ENCODE measurements at places on chromosomes 7 and 10.

GRCh38 chr7:132557489-132558044 is 18.7 kb downstream of the PLXNA4 start:
- DNase-seq: no peak

GRCh38 chr10:132610071-132610701 is 72.6 kb downstream of the INPP5A start:
- DNase-seq: no peak

DNA sequence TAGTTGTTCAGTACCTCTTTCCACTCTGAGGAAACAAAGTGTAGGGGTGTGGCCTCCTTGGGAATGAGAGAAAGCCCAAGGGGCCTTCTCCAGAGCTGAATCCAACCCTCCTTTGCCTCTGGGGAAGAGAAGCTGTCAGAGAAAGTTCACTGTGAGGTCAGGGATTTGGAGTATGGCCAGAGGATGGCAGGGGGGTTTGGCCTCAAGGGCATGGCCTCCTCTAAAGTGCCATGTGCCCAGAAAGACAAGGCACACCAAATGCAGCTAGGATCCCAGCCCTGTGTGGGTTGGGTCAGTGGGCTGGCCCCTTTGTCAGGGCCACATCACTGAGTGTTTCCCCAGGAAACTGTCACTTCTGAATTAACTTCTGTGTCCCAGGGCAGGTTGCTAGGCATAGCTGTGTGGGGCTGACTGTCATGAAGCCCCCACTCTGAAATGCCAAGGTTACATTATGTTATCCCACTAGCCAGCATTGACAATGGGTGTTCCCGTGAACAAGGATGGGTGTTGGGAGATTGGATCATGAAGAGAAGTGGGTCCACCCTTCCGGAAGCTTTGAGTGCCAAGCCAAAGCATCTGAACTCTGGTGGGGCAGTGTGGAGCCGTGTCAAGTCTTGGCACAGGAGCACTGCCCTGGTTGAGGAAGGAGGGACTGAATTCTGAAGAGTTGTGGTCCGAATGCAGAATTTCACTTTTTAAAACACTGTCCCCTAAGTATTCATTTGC is 123.3 kb downstream of the ZMIZ1 start:
- DNase-seq: no peak

DNA sequence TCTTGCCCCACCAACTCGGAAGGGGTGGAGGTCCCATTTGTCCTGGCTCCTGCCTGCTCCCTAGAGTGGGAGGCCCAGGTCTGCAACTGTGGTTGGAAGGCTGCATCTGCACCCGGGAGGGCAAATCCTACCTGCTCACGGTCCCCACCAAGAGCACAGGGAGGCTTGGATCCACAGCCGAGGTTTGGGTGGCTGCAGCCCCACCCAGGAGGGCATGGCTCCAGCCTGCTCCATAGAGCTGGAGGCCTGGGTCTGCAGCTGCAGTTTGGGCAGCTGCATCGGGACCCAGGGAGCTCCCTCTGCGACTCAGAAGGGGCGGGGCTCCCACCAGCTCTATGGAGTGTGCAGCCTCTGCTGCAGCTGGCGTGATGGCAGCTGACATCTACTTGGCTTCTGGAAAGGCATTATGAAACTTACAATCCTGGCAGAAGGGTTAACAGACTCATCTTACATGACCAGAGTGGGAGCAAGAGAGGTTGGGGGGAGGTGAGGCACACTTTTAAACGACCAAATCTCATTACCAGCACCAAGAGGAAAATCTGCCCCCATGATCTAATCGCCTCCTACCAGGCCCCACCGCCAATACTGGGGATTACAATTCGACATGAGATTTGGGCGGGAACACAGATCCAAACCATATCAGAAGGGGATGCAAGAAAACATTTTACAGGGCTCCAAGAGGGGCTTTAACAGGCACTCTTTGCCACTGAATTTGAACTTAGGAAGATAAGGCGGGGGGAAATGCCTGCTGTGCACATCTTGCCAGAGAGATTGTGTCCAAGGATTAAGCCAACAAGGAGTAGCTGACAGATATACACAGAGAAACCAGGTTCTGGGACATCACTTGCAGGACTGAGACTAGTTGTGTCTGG is 8.2 kb upstream of the BLVRA start:
- no peak for DNase-seq

GRCh38 chr10:114279901-114280644 is 41.0 kb downstream of the VWA2 start:
- DNase-seq: no peak

DNA sequence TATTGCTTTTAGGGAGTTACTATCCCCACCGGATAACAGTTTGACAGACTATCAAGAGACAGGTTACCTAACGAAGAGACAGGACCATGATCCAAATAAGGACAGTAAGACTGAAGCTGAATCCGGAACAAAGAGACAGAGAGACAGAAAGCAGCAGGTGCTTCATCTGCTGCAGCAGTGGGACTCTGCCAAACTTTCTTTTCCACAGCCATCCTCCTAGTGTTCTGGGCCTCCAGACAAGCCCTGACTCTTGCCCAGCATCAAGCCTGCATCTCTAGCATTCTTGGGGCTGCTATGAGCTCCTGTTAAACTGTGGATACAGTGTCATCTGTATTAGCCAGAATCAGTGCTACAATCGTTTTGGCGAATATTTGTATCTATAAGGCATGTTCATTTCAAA is 761.7 kb downstream of the GRID1 start:
- no peak for DNase-seq

DNA sequence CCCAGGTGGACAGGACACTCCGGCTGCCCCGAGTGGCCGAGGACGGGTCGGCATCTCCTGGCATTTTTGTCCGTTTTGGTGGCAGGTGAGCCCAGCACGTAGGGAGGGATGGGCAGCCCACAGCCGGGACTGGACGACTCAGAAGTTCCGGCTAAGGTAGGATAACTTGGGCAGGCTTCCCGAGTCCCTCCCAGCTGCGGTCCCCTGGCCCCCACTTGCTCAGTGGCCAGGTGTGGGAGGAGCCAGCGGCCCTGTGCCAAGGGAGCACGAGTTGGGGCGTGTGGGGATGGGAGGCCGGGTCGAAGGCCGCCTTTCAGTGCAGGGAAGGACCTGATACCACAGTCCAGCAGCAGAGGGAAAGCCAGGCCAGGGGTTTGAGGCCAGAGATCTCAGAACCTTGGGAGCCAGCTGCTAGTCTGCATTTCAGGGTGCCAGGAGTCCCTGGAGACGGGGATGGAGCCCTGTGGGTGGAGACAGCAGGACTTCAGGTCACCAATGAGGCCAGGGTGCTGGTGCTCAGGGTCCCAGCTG is 58.5 kb downstream of the PWWP2B start:
- DNase-seq: no peak

GRCh38 chr7:117347962-117348672 is 25.3 kb upstream of the WNT2 start:
- DNase-seq: no peak

GRCh38 chr10:14583252-14583651 is 191.4 kb downstream of the FAM107B start:
- peak; percentile 81 for DNase-seq

GRCh38 chr7:45082031-45082830 is 6.5 kb downstream of the NACAD start:
- no peak for DNase-seq

GRCh38 chr7:135761751-135762488 is 13.3 kb upstream of the FAM180A start:
- DNase-seq: no peak
